ENCODE measurements at places on chromosomes 5 and 9.

DNA sequence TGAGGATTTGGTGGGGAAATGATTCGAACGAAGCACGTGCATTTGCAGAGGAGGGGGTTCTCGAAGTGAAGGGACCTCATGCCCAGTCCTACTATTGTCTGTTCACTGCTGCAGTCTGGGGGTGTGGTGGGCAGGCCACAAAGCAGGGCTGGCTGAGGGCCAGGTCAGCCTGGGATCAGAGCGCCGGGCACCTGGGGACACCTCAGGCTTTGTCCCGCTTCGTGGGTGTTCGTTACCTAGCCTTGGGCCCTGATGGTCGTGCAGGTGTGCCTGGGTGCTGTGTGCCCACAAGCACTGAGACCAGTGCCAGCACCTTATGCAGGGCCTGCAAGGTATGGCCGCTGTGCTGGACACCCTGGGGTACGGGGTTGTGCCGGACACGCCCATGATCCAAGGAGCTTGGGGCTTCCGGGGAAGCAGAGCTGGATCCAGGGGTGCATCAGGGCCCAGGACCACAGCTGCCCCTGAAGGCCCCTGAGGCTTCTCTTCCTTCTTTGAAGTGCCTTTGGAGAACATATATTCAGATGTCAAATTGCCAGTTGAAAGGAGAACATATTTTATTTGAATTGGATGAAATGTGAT lies 80.6 kb downstream of the COL5A1 start:
- DNase-seq: no peak

GRCh38 chr5:59592101-59592500 lies 301.4 kb downstream of the PDE4D start:
- no peak for DNase-seq

DNA sequence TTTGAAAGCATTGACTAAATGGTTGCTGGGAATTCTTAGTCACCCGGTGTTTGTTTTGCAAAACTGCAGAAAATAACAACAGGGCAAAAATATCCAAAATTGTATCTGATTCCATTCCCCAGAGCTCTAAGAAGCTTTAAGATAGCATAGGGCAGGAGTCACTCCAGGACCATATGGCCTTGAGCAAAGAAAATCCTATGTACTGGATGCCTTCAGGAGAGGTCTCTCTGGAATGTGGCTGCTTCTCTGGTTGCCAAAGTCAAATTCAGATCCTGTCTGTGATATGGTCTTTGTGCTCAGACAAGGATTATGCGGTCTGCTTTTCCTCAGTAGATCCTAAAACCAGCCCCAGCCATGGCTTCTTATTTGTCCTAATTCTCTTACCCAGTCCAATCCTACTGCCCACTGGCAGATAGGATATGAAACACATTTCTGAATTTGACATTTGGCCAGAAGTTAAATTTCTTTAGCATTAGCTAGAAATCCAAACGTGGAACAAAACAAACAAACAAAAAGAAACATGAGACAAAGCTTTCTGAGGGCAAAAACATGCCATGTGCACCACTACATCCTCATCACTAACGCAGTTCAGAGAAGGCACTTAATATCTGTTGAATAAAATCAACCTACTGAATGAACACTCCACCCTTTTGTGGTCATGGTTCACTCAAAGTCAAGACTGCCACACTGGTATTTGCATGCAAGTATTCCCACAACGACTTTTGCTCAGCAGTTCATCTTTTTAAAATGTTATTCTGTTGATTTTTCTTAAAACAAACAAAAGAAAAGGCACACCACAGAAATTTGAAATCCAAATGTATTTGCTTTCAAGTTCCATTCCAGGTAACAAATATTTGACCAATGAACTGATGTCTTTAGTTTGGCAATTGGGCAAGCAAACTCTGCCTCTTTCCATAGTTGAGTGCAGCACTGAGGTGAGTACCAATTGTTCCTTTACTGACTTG lies 165.7 kb downstream of the TRPM6 start:
- no peak for DNase-seq

DNA sequence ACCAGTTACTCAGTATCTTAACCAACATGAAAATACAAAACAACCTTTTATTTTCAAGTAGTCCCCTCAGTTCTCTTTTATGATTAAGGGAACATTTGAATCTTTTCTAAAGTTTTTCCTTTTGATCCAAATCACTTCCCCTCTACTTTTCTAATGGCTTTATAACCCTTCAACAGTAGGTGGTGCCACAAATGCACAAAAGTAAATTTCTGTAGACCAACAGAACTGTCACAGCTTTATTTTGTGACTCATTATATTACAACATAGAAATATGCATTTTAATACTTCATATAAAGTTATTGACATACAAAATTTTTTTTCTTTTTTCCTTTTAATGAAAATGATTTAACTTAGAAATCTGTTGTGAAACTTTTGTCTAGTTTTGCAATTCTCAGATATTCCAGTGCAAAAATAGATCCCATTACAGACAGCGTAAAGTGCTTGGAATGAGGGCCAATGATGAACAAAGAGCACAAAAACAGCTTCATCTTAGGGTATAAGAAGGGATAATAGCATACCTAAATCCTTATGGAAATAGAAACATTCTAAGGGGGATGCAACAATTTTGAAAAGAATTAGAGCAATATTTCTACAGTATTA lies 17.0 kb downstream of the NIPSNAP3B start:
- no peak for DNase-seq

GRCh38 chr5:126219616-126220015 lies 203.6 kb upstream of the GRAMD2B start:
- no peak for DNase-seq
